ENCODE measurements at places on chromosomes 13 and 19.

DNA sequence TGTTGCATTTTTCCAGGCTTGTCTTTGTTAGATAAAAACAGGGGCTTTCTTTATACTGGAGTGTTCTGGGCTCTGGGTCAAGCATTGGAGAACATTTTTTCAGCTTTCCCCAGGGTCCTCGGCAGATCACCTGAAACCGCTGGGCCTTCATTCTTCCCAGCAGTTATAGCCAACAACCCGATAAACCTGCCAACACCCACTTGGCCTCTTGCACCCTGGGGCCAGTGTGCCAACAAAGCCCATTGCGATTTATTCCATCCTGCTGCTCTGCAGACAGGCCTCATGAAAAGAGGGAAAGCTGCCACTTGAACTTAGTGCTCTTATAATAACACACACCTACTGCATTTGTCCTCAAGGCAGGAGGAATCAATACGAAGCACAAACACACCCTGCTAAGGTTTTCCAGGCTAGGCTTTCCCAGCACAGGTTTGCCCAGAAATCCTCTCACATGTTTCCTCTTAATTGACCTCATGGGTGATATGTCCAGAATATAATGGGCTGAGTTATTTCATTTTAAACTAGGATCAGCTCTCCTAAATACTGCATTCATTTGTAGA lies 669.3 kb downstream of the LIG4 start:
- DNase-seq = no peak

DNA sequence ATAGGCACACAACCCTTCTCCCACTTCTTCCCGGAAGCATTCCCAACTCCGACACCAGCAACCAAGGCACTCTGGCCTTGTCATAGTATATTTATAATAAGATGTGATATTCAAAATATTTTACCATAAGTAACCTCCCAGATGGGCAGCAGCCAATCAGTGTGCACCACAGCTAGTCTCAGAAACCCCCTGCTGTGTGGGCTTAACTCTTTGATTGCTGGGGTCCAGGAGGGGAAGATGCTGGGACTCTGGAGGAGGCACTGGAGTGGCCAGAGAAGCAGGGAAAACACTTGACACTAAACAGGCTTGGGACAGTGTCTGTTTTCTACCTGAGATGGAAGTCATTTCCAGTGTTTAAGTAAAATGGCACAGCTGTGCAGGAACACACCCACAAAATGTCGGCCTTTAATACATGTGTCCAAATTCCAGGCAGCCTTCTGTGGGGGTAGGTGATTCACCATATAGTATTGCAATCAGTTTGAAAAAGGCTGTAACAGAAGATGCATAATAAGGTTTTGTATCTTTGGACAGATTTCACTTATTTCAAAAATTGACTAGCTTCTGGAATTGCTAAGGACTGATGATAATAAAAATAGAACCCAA lies 100.7 kb downstream of the MBNL2 start:
- DNase-seq = no peak

- DNase-seq = no peak
These were observed at the start of gene HTR2A for GRCh38 chr13:46896341-46897137. Gene HTR2A (minus strand): TSS chr13:46897053. CDS start chr13:46895906, 1,147 bp downstream.

- no peak for DNase-seq
These were observed 314.4 kb downstream of the PCDH9 start for GRCh38 chr13:66915596-66916185.

DNA sequence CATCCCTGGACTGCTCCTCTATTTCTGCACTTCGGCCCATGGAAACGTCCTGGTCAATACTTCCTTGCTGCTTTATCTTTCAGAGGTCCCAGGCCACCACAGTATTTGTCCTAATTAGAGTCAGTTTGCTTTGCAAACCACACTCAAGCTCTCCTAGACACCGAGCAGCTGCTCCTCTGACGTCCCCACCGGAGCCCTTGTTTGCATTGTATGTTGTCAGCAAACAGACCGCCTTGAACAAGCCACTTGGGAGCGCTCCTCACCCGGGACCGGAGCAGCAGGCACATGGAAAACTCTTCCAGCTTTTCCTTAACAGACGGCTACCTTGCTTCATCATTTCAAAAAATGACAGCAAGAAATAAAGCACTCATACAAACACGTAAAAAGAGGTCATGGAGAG lies 51.5 kb upstream of the GTF3A start:
- no peak for DNase-seq

All from activated gamma-delta T cell treated with anti-CD3 and anti-CD28 coated beads, Interleukin-2, amount 50 U/mL, for 16 hours (primary cell).